ENCODE measurements at places on chromosomes 6 and 20.
A peak's percentile ranks its signal among the peaks of the same experiment; 100 is the strongest.

DNA sequence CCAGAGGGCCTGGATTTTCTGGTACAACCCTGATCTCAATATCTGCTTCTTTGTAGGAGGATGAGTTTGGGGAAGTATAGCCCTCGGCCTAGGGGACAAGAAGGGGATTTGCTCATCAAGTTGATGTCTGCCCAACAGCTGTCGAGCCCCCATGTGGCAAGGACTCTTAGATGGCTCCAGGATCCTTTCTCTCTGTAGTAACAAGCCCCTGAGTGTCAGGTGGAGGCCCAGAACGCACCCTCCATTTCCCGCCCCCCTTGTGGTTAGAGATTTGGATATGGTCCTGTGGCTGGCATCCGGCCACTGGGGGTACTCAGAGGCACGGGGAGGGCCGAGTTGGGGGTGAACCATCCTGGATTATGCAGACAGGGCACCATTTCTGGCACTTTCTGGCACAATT, 50.1 kb downstream of the CTCFL start:
- DNase-seq = no peak

DNA sequence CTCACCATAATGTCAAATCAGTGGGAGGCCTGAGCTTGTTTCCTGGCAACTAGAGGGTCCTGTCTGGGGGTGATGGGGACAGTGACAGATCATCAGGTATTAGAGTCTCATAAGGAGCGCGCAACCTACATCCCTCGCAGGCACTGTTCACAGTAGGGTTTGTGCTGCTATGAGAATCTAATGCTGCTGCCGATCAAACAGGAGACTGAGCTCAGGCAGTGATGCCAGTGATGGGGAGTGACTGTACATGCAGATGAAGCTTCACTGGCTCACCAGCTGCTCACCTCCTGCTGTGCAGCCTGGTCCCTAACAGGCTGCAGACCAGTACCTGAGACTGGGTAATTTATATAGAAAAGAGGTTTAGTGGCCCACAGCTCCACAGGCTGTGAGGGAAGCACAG, 147.3 kb downstream of the TTLL2 start:
- DNase-seq = no peak

- DNase-seq = peak; percentile 94
Observed at GRCh38 chr6:128569732-128570679, 49.6 kb upstream of the PTPRK start.

GRCh38 chr20:23609486-23610109, 3.9 kb upstream of the CST9 start:
- DNase-seq = no peak

- no peak for DNase-seq
Observed at GRCh38 chr20:11852189-11852588, 65.5 kb upstream of the BTBD3 start.

Measured in cardiac fibroblast (primary cell).